Left ventricle myocardium superior (tissue), 1 donor: ENCODE measurements at places on chromosomes 6 and 20. TPM values are rescaled to one million over a fixed set of nuclear protein-coding genes. Genes with fewer than 3 reads are reported as not detected.

The COL9A3 gene
- 2.9 TPM for total RNA-seq

The CYP39A1 gene
- 5.9 TPM for total RNA-seq

The CENPB gene
- 68.3 TPM for total RNA-seq

The FABP7 gene
- not detected for total RNA-seq

The VSX1 gene
- not detected for total RNA-seq

The POM121L2 gene
- total RNA-seq: not detected

The LY86 gene
- 1.1 TPM for total RNA-seq

The MYH7B gene
- 297 TPM for total RNA-seq

The FBXO5 gene
- 2.4 TPM for total RNA-seq

The MRPL14 gene
- 38.8 TPM for total RNA-seq

The CENPW gene
- 0.89 TPM for total RNA-seq

The CRISP3 gene
- not detected for total RNA-seq

The MEP1A gene
- not detected for total RNA-seq

The HRH3 gene
- total RNA-seq: not detected

The GJA10 gene
- total RNA-seq: not detected

The TBX18 gene
- total RNA-seq: 7.1 TPM

The ANGPT4 gene
- total RNA-seq: 0.05 TPM

The PCMTD2 gene
- 87.2 TPM for total RNA-seq

The HCK gene
- 4.4 TPM for total RNA-seq

The KHDC1L gene
- total RNA-seq: not detected

The MANEA gene
- total RNA-seq: 4.3 TPM

The HLA-DQB2 gene
- total RNA-seq: 3.3 TPM

The FRK gene
- 8.8 TPM for total RNA-seq

The RFX6 gene
- not detected for total RNA-seq

The NOX3 gene
- total RNA-seq: not detected

The KIF25 gene
- not detected for total RNA-seq

The NR2E1 gene
- not detected for total RNA-seq

The MAPK13 gene
- 0.87 TPM for total RNA-seq

The ZC3H12D gene
- total RNA-seq: 0.42 TPM
